ENCODE measurements at places on chromosomes 4 and X.

GRCh38 chr4:182338746-182339145, 95.5 kb downstream of the TENM3 start:
- DNase-seq: no peak

- no peak for DNase-seq
Observed at GRCh38 chr4:76665153-76665552, 230.1 kb downstream of the SHROOM3 start.

DNA sequence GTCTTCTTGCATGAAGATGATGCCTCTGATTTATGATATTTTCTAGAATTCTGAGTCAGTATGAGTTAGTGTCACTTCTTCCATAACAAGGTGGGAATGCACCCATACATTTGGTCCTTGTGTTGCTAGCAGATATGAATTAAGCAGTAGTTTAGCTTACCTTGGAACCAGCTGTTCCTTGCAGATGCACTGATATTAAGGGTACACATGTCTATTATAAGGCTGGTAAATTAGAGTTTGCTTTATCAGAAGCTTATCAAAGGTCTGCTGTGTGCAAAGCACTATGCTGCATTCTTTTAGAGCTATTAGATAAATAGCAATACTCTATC, 36.5 kb downstream of the AFF1 start:
- no peak for DNase-seq

DNA sequence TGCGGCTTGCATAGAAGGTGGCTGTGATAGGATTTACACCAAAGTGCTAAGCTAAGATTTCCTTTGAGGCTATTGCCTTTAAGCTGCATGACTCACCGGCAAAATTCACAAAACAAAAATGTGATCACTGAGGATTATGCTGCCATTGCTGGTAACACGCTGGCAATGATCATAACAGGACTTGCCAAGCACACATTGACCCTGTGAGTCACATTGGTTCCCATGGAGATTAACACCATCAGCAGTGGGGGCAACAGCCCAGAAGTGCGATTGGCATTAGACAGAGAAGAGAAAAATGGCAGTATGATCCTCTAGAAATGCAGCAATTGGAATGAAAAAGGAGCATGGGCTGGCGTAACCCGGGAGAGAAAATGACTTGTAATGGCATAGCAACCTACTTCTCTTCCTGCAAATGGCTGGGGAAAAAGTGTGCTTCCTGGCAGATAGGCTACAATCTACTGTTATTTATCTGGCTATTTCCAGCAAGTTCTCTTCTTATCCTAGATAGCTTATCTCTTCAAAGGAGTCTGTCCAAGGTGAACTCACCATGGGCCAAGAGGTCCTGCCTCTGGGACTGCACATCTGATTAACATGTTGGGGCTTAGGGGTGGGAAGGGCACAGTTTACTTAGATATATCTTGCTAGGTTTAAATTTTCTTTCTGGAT, 314.2 kb upstream of the IGFBP7 start:
- DNase-seq: no peak

GRCh38 chr4:294732-295131, 10.5 kb downstream of the ZNF732 start:
- no peak for DNase-seq

- DNase-seq: no peak
Observed at GRCh38 chr4:113049421-113050370, at the start of gene ANK2. TSS of gene ANK2 (plus strand) at chr4:113049653. CDS start at chr4:113049729, 76 bp downstream.

All from T-helper 22 cell (primary cell).